ENCODE measurements at places on chromosomes 11 and 22.
A peak's percentile ranks its signal among the peaks of the same experiment; 100 is the strongest.

GRCh38 chr11:61193596-61193995 lies 9.7 kb upstream of the PGA3 start:
- DNase-seq = peak; percentile 14

DNA sequence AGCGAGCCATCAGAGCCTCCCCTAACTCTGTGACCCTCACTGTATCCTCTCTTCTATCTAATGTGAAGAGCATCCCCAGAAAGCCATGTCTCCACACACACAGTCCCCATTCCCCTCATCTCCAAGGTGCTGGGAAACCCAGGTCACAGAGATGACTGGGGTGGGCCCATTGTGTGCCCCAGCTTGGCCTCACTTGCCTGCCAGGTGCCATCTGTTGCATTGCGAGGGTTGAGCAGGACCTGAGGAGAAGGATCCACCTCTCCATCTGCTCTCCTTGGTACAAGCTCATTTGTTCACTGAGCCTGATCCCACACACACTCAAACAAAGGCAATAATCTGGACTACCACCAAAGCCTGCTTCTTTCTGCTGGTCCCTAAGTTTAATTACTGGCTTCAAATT lies 118.8 kb downstream of the SPATA19 start:
- no peak for DNase-seq

GRCh38 chr11:111438846-111439520 lies 59.9 kb upstream of the POU2AF1 start:
- DNase-seq = no peak

- no peak for DNase-seq
Observed at GRCh38 chr11:46064221-46064620, 57.0 kb downstream of the PHF21A start.

DNA sequence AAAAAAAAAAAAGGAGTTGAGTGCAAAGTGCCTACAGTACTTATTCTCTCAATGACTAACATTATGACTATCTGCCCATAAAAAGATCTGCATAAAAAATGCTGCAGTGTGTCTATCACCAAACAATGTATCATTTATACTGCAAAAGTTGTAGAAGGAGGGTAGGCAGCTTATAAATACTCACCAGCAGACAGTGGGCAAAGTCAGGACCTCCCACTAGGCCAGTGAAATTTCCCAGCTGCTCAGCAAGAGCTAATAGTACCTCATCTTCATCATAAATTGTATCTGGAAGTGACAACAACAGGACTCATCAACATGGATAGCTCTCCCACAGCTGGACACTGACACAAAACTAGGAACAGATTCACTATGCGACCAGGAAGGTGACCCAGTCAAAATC lies 1.6 kb downstream of the PPP2R1B start:
- no peak for DNase-seq

GRCh38 chr11:97570636-97571035 lies 1180.8 kb downstream of the JRKL start:
- no peak for DNase-seq

DNA sequence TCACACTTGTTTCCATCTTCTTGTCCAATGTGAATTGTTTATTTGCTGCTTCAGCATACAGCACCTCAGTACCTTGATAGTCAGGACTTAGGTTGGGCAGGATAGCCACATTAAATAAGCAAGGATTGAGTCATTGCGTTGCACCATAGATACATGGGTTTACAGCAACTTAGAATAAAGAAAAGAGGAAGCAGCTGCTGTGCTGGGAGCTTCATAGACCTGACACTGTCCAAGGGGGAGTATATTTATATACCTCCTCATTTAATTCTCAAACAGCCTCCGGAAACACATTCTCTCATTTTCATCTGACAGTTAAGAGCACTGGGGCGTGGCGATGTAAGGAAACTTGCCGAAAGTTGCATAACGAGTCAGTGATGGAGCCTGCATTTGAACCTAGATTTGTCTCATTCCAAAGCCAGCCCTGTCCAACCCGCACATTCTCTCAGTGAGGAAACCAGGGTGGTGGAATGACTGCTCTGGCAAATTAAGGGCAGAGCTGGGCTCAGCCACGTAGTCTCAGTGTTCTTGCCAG lies 42.2 kb downstream of the UBASH3B start:
- DNase-seq = no peak

GRCh38 chr22:39594411-39594810 lies 23.9 kb downstream of the CACNA1I start:
- no peak for DNase-seq

GRCh38 chr11:73869332-73869949 lies 7.2 kb downstream of the COA4 start:
- no peak for DNase-seq

GRCh38 chr11:119117004-119117706 lies 4.2 kb upstream of the HINFP start:
- DNase-seq = no peak

- DNase-seq = peak; percentile 85
Observed at GRCh38 chr22:49983148-49984042, 22.8 kb downstream of the PIM3 start.

GRCh38 chr22:24510637-24511625 lies 15.8 kb downstream of the UPB1 start:
- DNase-seq = no peak

DNA sequence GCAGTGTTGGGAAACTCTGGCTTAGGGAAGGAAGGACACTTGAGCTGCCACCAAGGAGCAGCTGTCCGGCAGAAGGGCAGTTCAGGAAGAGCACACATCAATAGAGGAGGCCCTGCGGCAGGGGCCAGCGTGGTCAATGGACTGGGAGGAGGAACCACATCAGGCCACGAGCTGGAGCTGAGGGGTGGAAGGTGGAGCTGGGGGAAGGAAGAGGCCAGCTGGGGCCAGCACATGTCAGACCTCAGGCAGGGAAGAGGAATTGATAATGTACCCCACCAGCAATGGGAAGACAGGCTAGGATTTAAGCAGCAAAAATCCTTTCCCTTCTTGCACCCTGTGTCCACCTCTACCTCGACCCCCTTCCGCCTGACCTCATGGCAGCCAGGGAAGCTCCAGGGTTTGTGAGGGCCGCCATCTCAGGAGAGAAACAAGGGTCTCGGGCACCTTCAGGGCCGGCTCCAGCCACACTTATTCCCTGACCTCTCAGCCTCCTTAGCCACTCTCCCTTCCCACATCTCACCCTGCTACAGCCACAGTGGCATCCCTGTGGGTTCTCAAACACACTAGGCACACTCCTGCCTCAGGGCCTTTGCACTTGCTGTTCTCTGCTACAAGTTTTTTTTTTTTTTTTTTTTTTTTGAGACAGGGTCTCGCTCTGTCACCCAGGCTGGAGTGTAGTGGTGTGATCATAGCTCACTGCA lies 157.8 kb upstream of the GRK3 start:
- DNase-seq = no peak

- no peak for DNase-seq
Observed at GRCh38 chr11:91365986-91366585, 858.5 kb upstream of the FAT3 start.

GRCh38 chr11:44780940-44781631 lies 54.3 kb downstream of the TSPAN18 start:
- DNase-seq = no peak

DNA sequence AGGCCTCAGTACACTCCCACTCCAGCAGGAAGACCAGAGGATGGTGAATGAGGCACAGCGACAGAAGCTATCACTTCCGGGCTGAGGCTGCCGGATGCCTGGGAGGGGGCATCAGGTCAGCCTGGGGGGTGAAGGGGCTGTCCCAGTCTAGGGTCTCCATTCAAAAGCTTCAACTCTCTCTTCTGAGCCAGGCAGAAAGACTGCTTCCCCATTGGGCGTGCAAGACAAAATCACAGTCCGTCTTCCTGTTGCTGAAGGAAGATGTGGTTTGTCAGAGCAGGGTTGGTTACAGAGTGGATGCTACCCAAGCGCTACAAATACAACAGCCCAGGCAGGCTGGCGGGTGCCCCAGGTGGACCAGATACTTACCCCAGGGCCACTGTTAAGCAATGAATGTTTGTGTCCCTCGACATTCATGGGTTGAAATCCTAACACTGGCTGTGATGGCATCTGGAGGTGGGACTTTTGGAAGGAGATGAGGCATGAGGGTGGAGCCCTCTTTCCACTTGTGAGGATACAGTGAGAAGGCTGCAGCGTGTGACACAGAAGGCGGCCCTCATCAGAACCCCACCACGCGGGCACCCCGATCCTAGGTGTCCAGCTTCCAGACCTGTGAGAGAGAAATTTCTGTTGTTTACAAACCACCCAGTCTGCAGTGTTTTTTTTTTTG lies 12.0 kb downstream of the UPK3A start:
- no peak for DNase-seq

DNA sequence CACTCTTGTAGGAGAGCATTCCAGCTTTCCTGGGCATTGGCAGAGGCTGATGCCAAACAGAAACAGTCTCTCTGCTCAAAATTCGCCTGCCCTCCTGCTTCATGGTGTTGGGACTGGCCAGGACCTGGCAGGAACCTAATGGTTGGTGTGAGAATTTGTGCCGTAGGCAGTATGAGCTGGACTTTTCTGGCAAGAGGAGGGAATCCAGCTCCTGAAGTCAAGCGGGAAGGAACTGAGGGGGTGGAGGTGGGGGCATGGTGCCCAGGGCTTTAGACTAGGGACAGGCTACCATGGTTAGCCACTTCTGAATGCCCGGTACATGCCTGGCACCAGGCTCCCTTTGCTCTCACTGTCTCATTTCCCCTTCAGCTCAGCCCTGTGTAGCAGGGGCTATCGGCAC lies 6.9 kb upstream of the TOMM22 start:
- DNase-seq = no peak

- DNase-seq = no peak
Observed at GRCh38 chr11:117239295-117239694, 6.8 kb downstream of the RNF214 start.

GRCh38 chr11:95989076-95989605 lies 65.2 kb upstream of the MTMR2 start:
- no peak for DNase-seq

GRCh38 chr11:82750643-82751139 lies 17.0 kb upstream of the FAM181B start:
- DNase-seq = no peak

DNA sequence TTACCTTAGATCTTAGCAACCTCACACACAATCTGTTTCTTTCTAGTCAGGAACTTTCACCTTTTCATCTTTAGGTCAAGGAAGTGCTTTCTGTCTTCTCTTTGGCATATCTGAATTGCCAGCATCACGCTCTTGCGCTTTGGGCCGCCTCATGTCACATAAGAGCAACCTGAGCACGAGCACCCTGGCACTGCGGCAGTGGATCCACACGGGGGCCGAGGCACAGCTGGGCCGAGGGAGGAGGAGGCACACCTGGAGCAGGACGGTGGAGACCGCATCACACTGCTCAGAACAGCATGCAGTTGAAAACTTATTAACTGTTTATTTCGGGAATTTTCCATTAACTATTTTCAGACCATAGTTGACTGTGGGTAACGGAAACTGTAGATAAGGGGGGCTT lies 10.7 kb downstream of the MOB2 start:
- no peak for DNase-seq

GRCh38 chr11:27545035-27545434 lies 38.5 kb upstream of the LIN7C start:
- no peak for DNase-seq

- no peak for DNase-seq
Observed at GRCh38 chr11:104148074-104148473, 15.9 kb downstream of the PDGFD start.

DNA sequence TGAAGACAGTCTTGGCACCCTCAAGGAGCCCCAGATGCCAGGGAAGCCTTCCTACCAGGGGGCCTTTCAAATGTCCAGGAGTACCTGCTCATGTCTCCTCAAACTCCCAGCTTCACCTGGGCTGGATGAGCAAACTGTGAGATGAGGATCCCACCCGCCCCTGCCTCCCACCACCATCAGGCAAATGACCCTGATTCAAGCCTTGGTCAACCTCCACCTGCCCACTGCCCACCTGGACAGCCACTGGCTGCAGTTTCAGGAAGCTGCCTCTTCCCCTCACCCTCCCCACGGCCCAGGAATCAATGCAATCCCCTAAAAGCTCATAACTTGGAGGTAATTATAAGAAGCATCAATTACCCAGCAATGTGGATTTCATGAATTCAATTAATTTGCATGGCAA lies 122.7 kb downstream of the BUD13 start:
- DNase-seq = no peak

- no peak for DNase-seq
Observed at GRCh38 chr11:118587952-118588351, 15.7 kb downstream of the ARCN1 start.

- DNase-seq = no peak
Observed at GRCh38 chr22:40423310-40423688, 52.9 kb downstream of the SGSM3 start.

- no peak for DNase-seq
Observed at GRCh38 chr11:36022882-36023281, 79.0 kb downstream of the LDLRAD3 start.

DNA sequence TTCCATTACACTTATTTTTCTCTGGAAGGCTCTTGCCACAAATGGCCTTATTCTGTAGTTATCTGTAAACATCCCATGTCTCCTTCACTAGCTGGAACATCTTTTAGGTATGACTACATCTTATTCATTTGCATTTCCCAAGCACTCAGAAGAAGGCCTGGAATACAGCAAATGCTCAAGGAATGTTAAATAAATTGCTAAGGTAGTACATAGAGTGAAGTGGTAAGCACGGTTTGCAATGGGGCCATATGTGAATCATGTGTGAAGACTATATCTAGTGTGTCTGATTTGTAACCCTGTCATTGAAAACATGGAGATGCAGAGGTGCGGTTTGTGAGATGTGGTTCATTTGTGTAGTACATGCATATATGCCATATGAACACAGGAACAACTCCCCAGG lies 33.5 kb downstream of the GDPD4 start:
- DNase-seq = no peak

DNA sequence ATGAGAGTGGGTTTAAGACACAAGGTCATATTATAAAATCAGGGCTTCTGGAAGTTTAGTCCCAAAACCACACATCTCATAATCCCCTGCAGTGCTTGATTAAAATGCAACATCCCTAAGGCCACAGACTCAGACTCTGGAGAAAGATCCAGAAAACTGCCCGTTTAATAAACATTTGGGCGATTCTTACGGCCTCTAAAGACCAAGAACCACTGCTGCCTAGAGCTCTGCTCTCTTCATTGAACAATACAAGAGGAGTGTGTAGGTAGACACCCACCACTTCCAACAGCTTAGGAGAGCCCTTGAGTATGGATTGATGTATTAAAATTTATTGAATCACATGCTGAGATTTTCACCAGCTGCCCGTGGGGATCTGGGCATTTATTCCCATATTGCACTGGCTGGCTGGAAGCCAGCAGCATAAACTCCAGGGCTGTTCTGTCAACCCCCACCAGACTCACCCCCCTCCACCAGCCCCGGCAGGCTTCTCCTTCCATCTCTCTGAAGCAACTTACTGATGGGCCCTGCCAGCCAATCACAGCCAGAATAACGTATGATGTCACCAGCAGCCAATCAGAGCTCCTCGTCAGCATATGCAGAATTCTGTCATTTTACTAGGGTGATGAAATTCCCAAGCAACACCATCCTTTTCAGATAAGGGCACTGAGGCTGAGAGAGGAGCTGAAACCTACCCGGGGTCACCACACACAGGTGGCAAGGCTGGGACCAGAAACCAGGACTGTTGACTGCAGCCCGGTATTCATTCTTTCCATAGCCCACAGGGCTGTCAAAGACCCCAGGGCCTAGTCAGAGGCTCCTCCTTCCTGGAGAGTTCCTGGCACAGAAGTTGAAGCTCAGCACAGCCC lies 749 bp upstream of the BEST1 start:
- DNase-seq = peak; percentile 94

- DNase-seq = no peak
Observed at GRCh38 chr11:72789493-72790131, 4.2 kb downstream of the STARD10 start.
